ENCODE measurements at places on chromosomes 3 and 15.

GRCh38 chr3:15952543-15953175 lies 154.9 kb upstream of the ANKRD28 start:
- DNase-seq: no peak

GRCh38 chr3:168990134-168990533 lies 673.4 kb downstream of the MECOM start:
- DNase-seq: no peak

GRCh38 chr15:50344006-50344464 lies 11.0 kb downstream of the GABPB1 start:
- no peak for DNase-seq

DNA sequence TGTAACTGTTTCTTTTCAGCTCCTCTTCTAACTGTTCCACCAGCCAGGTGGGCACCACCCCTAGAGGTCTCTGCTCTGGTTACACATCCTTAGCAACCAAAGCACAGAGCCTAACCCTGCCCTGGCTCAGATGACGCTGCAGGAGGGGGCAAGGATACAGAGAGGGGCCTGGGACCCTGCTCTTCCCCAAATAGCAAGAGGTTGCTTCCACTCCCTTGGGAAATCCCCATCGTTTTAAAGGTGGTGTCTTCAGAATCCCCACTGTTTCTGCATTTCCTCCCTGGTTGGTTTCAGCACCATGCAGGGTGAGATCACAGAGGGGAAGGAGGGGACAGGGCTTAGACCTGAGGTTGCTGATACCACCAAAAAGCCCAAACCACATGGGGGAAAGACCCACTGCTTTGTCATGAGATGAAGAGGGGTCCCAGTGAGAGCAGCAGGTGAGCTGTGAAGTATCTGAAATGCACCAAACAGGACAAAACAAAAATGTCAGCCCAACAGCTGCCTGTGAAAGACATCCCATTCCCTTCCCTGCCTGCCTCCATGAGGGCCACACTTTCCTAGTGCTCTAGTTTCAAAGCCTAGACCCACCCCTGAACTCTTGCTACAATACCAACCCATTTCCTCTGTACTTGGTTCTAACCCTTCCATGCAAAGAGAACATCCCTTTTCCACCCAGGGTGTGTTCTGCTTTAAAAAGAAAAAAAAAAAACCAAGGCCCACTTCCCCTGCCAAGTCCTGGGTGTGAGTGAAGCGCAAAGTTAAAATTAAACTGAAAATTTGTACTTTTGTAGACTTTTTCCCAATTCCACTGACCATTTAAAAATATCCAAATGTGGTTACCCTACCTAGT lies 29.0 kb downstream of the ANP32A start:
- peak; percentile 37 for DNase-seq

DNA sequence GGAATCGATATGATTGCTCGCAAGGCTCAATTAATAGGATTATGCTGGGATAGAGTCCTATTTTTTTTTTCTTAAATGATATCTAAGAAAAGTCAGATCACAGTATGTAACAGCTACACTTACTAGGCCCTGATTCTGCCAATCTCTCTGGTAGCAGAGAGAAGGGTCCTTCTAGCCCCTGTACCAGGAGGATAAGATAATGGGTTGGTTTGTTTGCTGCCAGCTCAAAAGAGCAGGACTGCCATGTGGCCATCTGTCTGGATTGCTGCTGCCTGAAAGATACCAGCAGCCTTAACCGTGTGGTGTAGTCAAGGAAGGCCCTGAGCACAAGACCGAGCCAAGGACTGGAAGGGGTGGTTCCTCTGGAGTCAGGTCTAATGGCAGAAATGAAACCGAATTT lies 236.4 kb downstream of the KLF13 start:
- DNase-seq: no peak

- no peak for DNase-seq
Measured at GRCh38 chr3:128590948-128591347, 59.7 kb downstream of the RPN1 start.

DNA sequence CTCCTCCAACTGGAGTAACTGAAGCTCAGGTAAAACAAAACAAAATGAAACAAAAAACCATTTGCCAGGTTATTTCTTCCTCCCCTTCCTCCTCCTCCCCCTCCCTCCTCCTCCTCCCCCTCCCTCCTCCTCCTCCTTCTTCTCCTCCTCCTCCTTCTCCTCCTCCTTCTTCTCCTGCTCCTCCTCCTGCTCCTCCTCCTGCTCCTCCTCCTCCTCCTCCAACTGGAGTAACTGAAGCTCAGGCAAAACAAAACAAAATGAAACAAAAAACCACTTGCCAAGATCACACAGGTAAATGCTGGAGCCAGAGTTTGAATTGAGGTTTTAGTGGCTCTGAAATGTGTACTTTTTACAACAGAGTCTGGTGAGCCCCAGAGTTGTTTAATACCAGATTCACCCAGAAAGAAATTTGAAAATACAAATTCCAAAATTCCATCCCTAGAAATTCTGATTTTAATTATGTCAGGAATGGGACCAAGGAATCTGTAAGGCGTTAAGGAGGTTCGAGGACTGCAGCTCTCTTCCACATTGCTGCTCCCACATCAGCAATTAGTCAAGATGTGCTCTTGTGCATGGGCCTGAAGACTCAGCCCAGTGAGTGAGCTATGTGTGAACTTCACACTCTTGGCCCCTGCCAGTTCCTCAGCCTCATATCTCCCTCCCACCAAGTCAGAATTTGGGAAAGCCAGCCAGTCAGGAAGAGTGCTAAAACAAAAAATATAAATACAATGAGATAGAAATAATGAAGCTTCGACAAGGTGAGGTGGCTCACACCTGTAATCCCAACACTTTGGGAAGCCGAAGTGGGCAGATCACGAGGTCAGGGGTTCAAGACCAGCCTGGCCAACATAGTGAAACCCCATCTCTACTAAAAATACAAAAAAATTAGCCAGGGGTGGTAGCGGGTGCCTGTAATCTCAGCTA lies 31.6 kb upstream of the ZNF770 start:
- no peak for DNase-seq

GRCh38 chr15:33124279-33124678 lies 70.2 kb downstream of the FMN1 start:
- no peak for DNase-seq

DNA sequence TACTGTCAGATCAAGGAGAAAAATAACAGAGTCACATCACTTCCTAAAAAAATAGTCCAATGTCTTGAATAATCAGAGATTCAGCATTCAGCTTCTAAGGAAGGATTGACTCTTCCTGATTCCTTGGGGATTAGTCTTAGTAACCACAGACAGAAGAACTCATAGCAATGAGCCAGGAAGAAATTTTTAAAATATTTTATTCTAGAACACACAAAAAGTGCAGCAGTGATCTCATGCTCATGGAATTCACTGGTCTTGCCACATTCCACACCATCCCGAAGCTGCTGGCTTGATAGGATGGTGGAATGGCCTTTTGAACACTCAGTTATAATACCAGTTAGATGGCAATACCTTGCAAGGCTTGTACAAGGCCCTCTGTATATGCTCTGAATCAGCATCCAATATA lies 43.0 kb upstream of the ABI3BP start:
- DNase-seq: no peak

GRCh38 chr3:163821841-163822240 lies 1256.5 kb downstream of the SI start:
- DNase-seq: no peak

- DNase-seq: no peak
Measured at GRCh38 chr15:55230051-55230670, 33.4 kb upstream of the RSL24D1 start.

- no peak for DNase-seq
Measured at GRCh38 chr15:83174891-83175290, 32.7 kb downstream of the HDGFL3 start.

DNA sequence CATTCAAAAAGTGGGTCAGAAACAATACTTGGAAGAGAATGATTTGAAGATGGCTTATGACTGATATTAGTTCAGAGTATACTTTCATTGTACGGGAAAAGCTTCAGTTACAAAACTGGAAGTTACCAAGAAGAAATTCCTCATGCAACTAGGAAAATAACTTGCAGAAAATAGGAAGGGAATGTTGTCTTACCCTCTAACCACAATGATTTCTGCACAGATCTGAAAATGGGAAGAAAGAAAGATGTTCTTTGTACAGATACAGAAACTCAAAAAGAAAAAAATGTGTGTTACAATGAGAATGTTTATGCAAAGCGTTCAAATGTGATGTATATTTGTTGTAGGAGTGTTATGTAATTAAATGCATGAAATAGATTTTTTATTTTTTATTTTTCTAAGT lies 3.7 kb downstream of the ZNF280D start:
- no peak for DNase-seq

GRCh38 chr3:32817558-32818228 lies at the start of gene TRIM71:
TRIM71 (plus strand) TSS chr3:32817997; CDS start chr3:32818081, 84 bp downstream.
- DNase-seq: no peak

DNA sequence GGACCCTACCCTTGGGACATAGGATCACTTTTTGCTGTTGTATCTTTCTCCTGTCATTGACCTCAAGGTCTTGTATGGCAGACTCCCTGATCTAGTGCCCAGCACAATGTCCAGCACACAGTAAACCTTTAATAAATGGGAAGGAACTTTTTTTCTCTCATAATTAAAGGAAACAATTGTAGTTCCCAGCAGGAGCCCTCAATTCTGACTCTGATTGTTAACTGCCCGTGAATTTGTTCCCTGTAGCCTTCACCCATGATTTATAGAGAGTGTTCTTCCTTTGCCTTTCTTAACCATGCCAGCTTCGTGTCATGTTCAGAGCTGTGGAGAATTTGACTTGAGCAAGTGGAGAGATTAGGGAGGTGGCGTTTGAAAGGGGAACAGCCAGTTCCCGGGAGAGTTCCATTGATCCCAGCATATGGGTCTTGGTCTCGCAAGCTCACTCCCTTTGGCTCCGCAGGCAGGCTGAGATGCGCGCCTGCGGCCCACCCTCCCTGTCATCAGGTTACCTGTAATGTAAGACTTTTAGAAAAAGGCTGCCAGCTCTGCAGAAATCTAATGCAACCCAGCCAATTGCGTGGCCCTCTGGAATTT lies 182.6 kb downstream of the TP63 start:
- no peak for DNase-seq

- no peak for DNase-seq
Measured at GRCh38 chr15:57528940-57529565, 62.7 kb upstream of the MYZAP start.

- no peak for DNase-seq
Measured at GRCh38 chr3:96994988-96995387, 180.6 kb downstream of the EPHA6 start.

- DNase-seq: no peak
Measured at GRCh38 chr3:152518346-152518745, 249.6 kb downstream of the MBNL1 start.

Measured in germinal center (tissue), 1 donor.